ENCODE measurements at places on chromosomes 6 and 20.

- no peak for DNase-seq
These were observed 114.5 kb downstream of the EDN1 start for GRCh38 chr6:12404651-12405050.

DNA sequence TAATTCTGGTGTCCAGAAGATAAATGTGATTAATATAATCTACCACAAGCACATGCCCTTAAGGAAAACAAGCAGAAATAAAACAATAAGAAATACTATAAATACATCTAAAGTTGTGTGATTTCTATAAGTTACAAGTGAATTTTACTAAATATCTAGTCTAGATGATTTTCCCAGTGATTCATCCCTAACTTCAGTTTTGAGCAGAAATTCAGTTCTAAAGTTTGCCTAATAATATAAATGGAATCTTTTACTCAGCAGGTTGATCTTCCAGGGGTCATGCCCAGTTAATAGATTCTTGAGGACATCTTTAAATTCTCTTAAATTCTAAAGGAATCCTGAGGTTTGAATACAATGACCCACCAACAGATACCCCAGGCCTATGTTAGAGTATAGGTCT is 37.3 kb downstream of the PDE7B start:
- DNase-seq, result no peak

GRCh38 chr6:143224516-143224915 is 163.8 kb downstream of the AIG1 start:
- DNase-seq, result no peak

DNA sequence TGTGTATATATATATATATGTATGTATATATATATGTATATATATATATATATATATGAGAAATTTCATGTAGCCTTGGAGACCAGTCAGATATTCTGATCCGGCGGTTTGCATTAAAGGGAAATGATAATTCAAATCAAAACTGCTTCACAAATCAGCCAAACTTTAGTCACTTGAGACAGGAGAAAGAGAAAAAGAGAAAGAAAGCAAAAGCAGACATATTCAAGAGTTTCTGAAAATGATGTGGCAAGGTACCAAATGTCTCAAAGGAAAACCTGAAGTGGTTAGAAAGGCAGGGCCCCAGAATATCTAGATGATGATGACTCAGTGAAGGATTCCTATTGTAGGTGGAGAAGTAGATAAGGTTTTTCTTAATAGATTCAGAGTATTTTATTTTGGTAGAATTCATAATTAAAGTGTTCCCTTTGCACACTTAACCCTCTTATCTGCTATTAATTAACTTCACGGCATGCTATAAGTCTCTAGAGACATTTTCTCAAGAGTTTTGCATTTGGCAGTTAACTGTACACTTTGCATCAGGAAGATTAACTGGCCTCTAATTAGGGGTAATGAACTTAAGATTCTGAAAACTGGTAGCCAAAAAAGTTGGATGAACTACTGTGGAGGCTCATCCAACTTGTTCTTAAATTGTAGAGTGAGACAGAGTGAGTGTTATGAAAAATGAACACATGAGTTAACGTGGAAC is 50.1 kb upstream of the ASF1A start:
- no peak for DNase-seq

DNA sequence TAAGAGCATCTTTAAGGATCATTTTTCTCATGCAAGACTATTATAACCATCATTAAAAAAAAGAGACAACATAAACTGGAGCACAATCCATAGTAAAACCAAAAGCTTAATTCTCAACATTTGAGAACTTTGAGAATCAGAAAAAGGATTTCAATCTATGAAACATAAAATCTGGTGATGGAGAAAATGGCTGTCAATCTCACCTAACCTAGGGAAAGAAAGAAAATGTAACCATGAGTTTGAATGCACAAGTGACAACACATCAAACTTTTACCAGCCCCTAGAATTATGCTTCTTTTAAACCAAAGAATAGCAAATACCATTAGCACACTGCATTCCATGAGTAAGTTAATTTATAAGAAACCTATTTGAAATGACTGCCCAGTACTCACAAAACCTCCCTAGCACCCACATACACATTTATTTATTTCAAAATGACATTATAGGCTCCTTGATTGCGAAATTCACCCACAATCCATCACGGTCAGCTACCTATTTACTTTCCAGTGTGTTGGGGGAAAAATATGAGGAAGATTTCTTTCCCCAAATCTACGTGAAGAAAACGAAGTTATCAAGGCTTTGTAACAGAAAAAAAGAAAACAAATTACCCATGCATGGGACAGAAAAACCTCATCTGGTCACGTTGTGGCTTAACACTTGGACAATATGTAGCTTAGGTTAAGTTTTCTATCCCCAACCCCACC is 828 bp downstream of the ASCC3 start:
- DNase-seq, result no peak

GRCh38 chr20:16575390-16576140 is 2.3 kb upstream of the KIF16B start:
- DNase-seq, result no peak

DNA sequence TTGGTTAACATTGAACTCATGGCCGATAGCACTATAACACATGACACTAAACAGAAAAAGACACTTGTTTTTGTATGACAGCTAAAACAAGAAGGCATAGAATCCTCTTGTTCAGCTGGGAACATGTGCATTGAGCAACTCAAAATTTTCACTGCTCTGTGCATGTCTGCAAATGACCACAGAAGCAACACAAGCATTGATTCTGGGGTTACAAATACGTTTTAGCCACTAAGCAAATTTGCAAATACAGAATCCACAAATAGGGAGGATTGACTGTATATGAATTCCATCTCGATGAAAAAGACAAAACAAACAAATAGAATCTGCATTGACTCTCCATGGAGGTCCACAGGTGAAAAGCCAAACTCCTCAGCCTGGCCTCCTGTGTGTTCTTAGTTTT is 31.7 kb downstream of the C6orf132 start:
- DNase-seq, result no peak

DNA sequence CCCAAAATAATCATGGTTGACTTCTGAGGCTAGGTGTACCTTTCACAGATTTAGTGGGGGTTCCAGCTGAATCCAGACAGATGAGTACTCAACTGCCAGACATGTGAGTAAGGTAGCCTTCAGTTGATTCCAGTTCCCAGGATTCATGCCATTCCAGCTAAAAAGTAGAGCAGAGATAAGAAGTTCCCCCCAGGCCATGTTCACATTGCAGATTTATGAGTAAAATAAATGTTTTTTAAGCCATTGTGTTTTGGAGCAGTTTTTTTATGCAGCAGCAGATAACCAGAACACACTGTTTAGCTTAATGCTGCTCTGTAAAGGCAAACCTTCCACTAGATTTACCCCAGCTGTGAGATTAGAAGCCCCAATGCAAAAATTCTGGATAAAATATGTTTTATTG is 245.0 kb downstream of the RFPL4B start:
- DNase-seq, result no peak

- no peak for DNase-seq
These were observed 121.8 kb upstream of the PHACTR3 start for GRCh38 chr20:59482351-59483187.

DNA sequence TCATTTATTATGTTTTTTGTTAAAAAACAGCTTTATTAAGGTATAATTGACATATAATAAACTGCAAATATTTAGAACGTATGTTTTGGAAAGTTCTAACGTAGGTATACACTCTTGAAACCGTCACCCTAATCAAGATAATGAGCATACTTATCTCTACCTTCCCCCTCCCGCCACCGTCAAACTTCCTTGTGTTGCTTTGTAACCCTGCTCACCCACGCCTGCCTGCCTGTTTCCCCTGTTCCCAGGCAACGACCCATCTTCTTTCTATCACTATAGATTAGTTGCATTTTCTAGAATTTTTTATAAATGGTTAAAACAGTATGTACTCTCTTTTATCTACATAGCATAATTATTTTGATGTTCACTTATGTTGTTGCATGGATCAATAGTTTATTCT is 33.5 kb upstream of the GCLC start:
- DNase-seq, result no peak

- DNase-seq, result no peak
These were observed 21.9 kb downstream of the SAMD5 start for GRCh38 chr6:147530132-147531060.

- DNase-seq, result no peak
These were observed 102.8 kb downstream of the DACT2 start for GRCh38 chr6:168216751-168217191.

DNA sequence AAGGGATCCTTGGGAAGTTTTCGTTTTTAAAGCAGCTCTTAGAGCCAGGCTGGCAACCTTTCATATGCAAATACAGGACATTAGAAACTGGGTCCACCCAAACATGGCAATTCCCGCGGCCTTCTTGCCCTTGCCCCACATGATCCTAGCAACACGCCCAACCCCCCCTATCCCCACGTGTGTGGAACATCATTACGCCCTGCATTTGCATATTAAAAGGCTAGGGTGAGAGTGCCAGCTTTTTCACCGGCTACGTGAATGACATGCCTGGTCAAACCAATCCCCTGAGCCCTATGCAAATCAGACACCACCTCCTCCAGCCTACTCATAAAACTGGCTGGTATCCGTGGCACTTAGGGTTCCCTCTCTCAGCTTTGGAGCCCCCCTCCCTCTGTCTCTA is 88.1 kb downstream of the TNFRSF21 start:
- no peak for DNase-seq

All from stimulated activated CD4-positive, alpha-beta T cell treated with anti-CD3 and anti-CD28 coated beads, Interleukin-1b, Interleukin-23, amount 100 ng/mL, for 1 hour (primary cell).